ENCODE measurements at places on chromosomes 12 and 14.

- DNase-seq: no peak
These were observed 202.0 kb downstream of the PPM1H start for GRCh38 chr12:62732861-62733427.

DNA sequence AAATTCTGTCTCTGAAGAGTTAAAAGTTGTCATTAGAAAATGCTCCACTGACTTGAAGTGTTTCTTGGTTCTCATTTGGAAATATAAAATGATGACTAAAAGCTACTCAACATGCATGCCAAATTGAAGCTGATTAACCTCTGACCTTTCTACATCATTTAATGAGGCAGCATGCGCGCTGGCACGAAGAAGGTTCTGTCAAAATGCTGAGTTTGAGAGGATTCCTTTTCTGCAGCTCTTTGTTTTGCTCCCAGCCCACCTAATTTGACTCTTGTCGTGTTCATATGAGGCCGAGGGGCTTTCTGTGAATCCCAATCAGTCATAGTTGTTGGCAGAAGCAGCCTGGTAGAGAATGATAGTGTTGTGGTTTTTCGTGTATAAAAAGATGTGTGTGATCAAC, 153.4 kb downstream of the BRMS1L start:
- no peak for DNase-seq

GRCh38 chr14:50045837-50046236, 70.5 kb downstream of the VCPKMT start:
- no peak for DNase-seq

DNA sequence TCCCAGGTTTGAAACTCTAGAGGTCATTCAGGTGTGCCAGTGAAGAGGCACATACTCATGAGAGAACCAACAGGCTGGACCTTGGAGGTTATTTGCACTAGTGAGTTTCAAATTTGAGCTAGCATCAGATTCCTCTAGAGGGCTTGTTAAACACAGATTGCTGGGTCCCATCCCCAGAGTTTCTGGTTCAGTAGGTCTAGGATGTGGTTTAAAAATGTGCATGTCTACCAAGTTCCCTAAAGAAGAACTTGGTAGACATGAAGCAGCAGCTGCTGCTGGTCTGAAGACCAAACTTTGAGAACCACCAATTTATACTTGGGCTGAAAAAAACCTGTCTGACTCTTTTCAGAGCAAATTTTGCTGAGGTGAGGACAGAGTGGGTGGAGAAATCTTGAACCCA, 61.7 kb downstream of the SUSD6 start:
- DNase-seq: peak; percentile 35

- peak; percentile 50 for DNase-seq
These were observed 50.2 kb downstream of the MYF5 start for GRCh38 chr12:80766897-80767296.

- DNase-seq: no peak
These were observed 116.0 kb downstream of the METTL25 start for GRCh38 chr12:82474181-82474797.

DNA sequence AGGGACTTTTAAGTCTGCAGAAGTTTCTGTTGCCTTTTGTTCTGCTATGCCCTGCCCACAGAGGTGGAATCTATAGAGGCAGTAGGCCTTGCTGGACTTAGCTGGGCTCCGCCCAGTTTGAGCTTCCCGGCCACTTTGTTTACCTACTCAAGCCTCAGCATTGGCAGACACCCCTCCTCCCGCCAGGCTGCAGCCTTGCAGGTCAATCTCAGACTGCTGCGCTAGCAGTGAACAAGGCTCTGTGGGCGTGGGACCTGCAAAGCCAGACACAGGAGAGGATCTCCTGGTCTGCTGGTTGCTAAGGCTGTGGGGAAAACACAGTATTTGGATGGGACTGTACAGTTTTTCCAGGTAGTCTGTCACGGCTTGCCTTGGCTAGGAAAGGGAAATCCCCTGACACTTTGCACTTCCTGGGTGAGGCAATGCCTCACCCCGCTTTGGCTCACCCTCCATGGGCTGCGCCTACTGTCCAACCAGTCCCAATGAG, 43.7 kb downstream of the CCDC59 start:
- no peak for DNase-seq

DNA sequence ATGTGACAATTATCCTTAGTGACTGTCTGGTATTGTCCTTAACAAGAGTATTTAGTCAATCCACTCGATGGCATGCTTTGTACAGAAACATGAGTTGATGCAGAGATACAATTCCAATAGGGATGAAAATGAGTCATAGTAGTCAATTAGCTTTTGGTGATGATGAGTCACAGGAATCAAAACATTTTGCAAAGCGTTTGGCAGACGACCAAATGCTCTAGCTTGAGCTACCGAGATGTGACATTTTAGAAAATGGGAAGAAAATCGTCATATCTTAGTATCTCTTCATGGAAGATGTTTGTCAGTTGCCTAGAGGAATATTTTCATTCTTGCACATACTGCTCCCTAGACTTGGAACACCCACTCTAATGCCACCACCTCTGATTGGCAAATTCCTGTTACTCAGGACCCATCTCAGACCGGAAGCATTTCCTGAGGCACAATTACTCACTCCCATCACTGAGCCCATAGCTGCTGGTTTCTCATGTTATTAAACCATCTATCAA, 95.0 kb downstream of the LMNTD1 start:
- no peak for DNase-seq

DNA sequence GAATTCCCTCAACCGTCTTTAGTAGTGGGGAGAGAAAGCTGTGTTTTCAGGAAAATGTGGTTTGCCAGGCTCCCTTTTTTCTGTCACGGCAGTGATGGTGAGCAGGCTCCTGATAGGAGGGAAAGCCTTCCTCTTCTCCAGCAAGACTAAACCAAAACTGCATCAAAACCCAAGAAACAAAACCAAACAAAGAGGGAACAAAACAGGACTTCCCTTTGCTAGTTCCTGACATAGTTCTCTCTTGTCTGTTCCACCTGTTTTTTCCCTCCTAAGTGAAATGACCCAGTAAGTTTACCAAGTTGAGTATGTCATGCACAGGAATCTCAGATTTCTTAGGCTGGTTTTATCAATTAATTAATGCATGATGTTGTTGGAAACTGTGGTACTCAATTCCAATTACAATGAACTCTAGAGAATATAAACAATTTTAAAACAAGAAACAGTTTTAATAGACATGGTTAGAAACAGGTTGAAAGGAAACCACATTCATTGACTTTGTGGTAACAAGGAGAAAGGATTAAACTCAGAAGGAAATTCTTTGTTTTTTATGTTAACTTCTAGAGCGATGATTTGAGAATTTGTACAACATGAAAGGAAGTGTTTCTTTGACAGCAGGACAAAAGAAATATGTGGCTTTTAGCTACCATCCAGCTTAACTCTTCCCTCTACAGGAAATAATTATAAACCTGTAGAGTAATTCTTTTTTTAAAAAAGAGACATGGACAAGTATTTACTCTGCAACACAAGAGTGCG, 23.0 kb upstream of the CSRP2 start:
- no peak for DNase-seq

DNA sequence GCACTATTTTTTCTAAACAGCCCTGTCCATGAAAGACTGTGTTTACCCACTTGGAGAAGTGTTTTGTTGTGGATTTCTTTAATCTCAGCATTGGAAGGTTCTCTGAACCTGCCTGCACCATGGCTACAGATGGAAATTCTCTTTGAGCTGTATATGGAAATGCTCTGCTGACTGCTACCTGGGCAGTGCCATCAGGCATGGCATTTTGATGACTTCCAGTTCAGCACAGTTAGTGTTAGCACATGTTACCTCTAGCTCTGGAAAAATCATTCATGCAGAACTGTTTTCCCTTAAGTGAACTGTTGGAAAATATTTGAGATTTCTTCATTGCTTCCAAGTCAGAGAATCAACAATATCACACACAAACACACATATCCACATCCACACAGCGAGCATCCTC, 52.6 kb upstream of the RIC8B start:
- DNase-seq: no peak

DNA sequence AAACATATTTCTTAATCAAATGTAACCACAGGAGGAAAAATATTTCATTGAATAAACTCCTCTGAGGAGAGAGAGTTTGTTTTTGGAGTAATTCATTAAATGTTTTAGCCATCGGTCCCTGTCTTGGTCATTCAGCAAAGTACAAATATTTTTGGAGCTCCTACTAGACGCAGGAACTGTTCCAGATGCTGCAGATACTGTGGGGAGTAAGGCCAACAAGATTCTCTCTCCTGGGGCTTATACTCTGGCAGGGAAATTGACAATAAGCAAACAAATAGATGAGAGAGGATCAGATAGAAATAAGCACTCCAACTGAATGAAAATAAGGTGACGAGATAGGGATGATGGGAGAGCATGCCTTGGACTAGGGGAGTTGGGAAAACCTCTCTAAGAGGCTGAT, 264.1 kb downstream of the TTC8 start:
- no peak for DNase-seq

Data from NAMALWA (cell line).